ENCODE measurements at places on chromosomes 6 and 20. TPM values are rescaled to one million over a fixed set of nuclear protein-coding genes. Genes with fewer than 3 reads are reported as not detected.

Gene ARHGAP40
- total RNA-seq = not detected

Gene TLDC2
- not detected for total RNA-seq

Gene PRR18
- total RNA-seq = 0.29 TPM

Gene WFDC12
- not detected for total RNA-seq

Gene MYLK2
- total RNA-seq = 0.43 TPM

Gene ID4
- total RNA-seq = 0.80 TPM

Gene SIRPA
- 22.5 TPM for total RNA-seq

Gene ANKRD66
- not detected for total RNA-seq

Gene ZNF165
- 0.80 TPM for total RNA-seq

Gene ADISSP
- total RNA-seq = 141 TPM

Gene APOM
- 3.8 TPM for total RNA-seq

Gene CLVS2
- 0.15 TPM for total RNA-seq

Gene PTCHD4
- 0.04 TPM for total RNA-seq

Gene SIRPD
- total RNA-seq = not detected

Gene DZANK1
- 2.0 TPM for total RNA-seq

Gene ENPP4
- 0.25 TPM for total RNA-seq

Gene SLC52A3
- total RNA-seq = 0.60 TPM

Gene ETV7
- 0.28 TPM for total RNA-seq

Gene ARMH2
- not detected for total RNA-seq

Gene SUMO4
- not detected for total RNA-seq

Gene HRH3
- total RNA-seq = not detected

Gene ABHD16B
- not detected for total RNA-seq

Gene GNAS-AS1
- not detected for total RNA-seq

Gene ALDH8A1
- 0.20 TPM for total RNA-seq

Gene NT5E
- 21.7 TPM for total RNA-seq

Gene CCR6
- not detected for total RNA-seq

Gene PRSS16
- total RNA-seq = 3.3 TPM

Gene LY6G6D
- not detected for total RNA-seq

Gene CFAP206
- total RNA-seq = 0.31 TPM

Gene ELOVL2
- 6.1 TPM for total RNA-seq

Gene ANKEF1
- total RNA-seq = 5.3 TPM

Gene FAM83C
- total RNA-seq = 0.09 TPM

All from A549 treated with dexamethasone at 1 μM for 4 hours (cell line).